ENCODE measurements at places on chromosomes 16 and 17.
A peak's percentile ranks its signal among the peaks of the same experiment; 100 is the strongest.

GRCh38 chr17:76451506-76451905 lies 1.4 kb downstream of the UBE2O start:
- no peak for DNase-seq

DNA sequence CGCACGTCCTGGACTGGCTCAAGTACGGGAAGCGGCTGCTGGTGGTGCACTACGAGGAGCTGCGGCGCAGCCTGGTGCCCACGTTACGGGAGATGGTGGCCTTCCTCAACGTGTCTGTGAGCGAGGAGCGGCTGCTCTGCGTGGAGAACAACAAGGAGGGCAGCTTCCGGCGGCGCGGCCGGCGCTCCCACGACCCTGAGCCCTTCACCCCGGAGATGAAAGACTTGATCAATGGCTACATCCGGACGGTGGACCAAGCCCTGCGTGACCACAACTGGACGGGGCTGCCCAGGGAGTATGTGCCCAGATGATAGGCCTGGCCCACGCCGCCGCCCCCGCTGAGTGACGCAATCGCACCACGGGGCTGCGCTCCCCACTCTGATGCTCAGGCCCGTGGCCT lies 50.2 kb downstream of the WSCD1 start:
- DNase-seq = no peak

- DNase-seq = no peak
Observed at GRCh38 chr17:32498391-32498790, 11.6 kb downstream of the CDK5R1 start.

DNA sequence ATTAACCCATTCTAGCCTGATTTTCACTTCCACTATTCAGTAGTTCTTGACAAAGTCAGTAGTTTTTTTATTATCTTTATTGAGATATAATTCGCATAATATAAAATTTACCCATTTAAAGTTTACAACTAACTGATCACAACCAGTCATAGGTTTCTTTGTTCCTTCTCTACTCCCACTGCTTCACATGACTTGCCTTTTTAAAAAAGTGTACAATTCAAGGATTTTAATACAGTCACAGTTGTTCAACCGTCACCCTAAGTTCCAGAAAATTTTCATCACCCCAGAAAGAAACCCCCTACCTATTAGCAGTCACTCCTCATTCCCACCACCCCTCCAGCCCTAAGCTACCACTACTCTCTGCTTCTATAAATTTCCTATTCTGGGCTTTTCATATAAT lies 162.5 kb downstream of the TRIM37 start:
- DNase-seq = no peak

- no peak for DNase-seq
Observed at GRCh38 chr17:8489841-8490240, 54.2 kb downstream of the NDEL1 start.

DNA sequence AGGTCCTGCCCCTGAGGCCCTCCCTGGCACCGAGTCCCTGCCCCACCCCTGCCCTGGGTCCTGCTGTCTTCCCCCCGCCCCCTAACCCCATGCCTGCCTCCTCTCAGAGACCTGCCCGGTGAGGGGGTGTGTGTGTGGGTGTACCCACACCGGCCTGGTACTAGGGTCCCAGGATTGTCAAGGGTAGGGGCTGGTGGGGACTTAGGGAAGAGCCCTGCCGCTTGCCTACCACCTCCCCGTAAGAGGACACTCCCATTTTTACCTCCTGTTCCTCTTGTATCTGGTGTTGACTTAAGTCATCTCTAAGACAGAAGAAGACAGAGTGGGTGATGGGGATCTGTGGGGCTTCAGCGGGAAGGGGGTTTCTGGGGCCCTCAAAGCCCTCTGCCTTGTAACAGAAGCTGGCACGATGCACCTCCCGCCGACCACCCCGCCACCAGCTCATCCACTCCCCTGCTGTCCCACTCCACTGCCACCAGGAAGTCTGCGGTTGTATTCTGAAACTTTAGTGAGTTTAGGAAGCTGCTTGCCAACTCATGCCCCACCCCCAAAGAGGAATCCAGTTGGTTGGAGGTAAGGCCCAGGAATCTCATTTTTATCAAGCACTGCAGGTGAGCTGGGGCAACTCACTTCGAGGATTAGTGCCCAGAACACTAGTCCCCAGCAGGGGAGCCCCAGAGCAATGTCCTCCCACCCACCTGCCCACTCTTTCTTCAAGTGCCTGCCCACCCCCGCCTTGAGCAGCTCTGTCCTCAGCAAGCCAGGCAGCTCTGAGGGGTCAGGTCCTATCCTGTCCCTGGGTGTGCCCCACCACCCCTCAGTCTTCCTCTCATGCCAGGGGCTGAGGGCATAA lies 5.6 kb downstream of the SPATA32 start:
- no peak for DNase-seq

GRCh38 chr17:77493901-77494663 lies 353.3 kb downstream of the SEC14L1 start:
- DNase-seq = no peak

DNA sequence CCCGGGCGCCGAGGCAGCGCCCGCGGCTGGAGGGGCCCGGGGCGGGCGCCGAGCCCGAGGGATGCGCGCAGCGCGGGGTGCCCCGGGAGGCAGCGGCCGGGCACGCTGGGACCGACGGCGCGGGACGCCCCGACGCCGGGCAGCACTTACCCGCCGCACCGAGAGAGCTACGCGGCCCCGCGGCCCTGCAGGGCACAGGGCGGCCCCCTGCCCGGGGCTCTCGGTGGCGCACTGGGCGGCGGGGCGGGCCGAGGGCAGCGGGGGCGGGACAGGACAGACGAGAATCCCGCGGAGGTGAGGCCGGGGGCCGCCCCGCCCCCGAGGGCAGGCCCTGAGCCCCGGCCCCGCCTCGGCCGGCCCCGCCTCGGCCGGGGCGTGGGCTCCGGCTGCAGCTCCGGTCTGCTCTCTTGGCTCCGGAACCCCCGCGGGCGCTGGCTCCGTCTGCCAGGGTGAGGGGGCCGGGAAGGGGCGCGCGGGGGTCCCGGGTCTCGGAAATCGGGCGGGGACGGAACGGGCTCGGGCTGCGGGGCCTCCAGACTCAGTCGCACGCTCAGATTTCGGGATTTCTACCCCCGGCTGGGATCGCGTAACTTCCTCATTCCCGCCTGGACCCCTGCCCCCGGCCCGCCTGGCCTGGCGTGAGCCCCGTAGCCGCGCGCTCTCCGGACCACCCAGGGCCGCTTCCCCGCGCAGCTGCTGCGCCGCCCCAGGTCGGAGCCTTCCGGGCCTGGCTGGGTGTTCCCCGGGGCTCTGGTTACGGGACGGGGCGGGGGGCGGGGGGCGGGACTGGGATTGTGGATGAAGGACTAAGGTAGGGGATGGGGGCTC lies at the start of gene PLD2:
PLD2 (plus strand) TSS at position 376 of the 828 bp plus-strand sequence. CDS start 621 bp downstream, outside the sequence.
- peak; percentile 67 for DNase-seq

DNA sequence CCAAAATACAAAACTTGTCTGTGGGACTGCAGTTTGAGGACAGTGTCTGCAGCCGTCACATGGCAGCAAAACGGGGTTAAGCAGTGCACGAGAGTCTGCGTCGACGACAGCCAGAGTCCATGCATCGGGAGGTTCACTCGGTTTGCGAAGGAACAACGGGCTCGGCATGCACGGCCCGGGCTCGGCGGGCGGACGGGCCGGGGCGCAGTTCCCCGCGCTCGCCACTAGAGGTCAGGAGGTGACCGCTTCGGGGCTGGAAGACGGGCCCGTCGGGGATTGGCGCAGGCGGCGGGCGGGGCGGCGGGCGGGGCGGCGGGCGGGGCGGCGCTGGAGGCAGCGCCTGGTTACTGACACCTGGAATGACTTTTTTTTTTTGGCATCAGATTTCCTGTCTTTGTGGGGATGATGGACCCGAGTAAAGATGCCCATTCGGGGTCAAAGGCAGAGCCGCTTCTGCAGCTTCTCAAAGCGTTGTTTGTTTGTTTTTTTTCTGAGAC lies 6.5 kb downstream of the SCGB1C2 start:
- peak; percentile 66 for DNase-seq

- DNase-seq = no peak
Observed at GRCh38 chr17:15496735-15497670, 29.6 kb upstream of the CDRT4 start.

- DNase-seq = no peak
Observed at GRCh38 chr17:61135782-61136181, 263.9 kb upstream of the TBX2 start.

GRCh38 chr16:54335230-54335629 lies 48.6 kb upstream of the IRX3 start:
- peak; percentile 63 for DNase-seq

- no peak for DNase-seq
Observed at GRCh38 chr17:27367121-27367981, 73.4 kb downstream of the WSB1 start.

- DNase-seq = no peak
Observed at GRCh38 chr16:81713295-81713772, 65.8 kb upstream of the PLCG2 start.

DNA sequence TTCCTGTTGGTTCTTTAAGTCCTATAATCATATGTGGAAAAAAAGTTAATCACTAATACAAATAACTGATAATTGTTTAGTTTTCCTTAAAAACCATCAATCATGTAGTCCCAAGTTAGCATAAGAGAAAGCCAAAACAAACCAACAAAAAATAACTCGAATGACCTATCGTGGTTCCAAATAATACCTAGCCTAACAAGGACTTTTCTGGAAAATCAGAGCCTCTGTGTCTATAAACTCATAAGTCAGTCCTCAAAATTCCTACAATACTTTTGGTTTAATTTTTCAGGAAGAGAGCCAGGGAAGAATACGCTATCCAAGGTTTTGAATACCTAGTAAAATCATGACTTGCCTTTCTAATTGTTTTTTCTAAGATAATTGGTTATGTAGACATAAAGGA lies 975.3 kb upstream of the SOX9 start:
- DNase-seq = no peak

DNA sequence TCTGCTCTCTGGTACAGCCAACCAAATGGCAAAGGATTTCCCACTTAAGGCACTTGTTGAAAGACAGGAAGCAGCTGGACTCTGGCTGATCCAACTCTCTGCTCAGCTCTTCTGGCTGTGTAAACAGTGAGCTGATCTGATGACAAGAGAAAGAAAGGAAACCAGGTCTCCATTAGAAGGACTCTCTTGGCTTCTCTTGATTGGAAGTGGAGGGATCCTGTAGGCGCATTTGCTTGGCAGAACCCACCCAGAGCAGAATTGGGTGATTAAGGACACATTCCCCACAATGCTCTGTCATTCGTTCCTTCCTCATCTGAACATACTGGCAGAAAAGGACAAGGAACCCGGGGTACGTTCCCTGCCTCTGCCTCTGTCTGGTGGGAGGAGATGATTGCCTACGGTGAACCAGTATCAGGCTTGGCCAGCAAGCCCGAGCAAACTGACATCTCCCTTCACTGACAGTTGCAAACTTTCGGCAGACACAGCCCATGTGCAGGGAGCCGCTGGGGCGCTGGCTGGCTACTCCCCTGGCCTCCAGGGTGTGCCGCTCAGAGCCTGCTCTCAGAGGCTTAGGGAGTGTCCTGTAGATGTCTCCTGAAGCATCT lies 29.1 kb downstream of the LDHD start:
- DNase-seq = peak; percentile 73

DNA sequence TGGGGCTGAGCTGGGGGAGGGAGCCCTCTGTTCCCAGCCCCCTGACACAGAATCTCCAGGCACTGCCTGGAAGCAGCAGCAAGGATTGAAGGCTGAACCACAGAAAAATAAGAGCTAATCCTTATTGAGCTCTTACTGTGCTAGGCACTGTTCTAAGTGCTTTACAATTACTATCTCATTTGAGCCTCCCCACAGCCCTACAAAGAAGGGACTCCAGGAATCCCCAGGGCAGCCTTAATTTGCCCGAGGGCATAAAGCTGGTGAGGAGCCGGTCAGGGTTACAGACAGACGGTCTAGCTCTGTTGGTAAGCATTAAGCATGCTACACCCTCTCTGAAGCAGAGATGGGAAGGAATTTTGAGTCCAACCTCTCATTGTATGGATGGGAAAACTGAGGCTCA lies 7.0 kb downstream of the SAMD14 start:
- no peak for DNase-seq

- DNase-seq = no peak
Observed at GRCh38 chr17:17385491-17385890, 82.3 kb downstream of the NT5M start.

DNA sequence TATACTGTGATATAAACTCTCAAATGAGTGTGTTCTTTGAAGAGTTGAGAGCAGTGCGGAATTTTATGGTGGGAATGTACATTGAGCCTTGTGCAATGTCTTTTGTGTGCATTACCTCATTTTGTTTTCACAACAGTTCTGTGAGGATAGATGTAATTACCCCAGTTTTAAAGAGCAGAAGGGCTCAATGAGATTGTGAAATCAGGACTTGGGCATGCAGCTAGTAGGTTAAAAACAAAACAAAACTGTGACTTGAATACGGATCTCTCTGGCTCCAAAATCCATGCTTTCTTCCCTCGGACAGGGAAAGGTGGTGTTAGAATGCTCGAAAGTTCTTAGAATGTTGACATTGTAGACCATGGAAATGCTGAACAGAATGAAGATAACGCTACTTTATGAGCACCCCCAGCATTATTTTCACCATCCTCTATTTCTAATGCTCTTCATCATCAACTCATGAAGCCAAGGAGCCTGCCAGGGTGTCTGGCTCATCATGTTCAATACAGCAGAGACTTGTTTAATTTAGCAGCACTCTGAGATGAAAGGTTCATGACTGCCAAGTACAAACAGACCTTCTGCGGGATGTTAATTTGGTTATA lies 17.1 kb downstream of the MRTFB start:
- DNase-seq = peak; percentile 27

DNA sequence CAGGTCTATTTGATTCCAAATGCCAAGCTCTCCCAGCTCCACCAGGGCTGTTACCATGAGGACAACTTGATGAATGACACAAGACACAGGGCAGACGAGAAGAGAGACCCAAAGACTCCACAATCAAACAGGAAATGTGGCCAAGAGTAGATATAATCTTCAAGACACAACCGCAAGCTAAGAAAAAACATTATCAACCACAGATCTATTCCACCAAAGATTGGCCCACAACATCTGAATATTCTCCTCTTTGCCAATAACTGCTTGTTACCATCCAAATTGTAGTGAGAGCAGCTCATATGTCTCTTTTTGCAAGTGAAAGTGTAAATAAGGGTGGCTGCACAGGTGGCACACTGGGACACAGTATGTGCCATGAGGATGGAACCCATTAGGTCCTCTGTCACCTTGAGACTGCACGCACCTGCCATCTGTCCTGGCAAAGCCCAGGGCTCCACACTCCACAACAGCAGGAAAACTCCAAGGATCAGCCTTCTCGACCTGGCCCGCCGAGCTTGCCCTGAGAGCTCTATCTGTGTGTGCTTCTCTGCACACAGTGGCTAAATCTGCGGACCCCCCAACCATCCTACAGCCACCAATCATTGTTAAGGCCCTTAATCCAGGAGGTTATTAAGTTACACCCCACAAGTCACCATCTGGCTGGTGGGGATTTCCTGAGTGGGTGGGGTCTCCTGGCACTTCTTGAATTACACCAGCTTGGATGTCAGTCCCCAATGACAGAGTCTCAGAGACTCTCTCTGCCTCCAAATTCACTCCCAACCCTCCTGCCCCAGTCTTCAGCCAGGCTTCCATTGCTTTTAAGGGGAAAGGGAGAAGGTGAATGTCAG lies 50.5 kb downstream of the DYNLRB2 start:
- no peak for DNase-seq
